ENCODE measurements at places on chromosomes 3 and 15.

DNA sequence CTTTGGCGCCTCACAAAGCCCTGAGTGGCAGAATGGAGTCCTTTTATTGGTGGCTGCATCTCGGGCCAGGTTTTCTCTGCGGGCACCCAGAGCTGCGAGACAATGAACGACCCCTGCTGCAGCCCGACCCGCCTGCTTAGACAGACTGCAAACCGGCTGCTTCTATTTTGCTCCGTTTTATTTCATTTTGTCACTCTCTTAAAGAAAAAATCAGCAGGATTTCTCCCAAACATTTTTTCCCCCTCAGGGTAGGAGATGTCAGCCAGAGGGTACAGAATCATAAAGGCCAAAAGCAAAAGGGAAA, 64.8 kb downstream of the OXNAD1 start:
- no peak for DNase-seq
- H3K4me1 ChIP-seq: peaks cover 2% of the 10 kb centered on the region
- no peak overlapping the region for H3K4me3 ChIP-seq
- H3K27ac ChIP-seq: no peak overlapping the region
- H3K36me3 ChIP-seq: no peaks in the 10 kb centered on the region

DNA sequence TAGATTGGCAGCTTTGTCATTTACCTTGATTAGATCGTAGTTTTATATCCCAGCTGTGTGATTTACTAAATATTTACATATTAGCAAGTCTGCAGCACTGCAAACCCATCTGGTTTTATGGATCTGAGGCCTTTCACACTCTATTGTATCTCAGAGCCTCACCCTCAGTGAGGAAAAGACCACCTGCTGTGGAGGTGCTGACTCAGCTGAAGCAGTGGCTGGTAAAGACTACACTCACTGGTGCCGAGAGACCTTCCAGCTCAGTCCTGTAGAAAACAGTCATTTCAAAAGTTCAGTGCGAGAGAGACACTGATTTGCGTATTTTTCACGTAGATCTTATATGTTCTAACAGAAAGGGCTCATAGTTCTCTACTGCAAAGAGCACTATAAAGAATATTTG, 307.8 kb upstream of the TPM1 start:
- no peak overlapping the region for H3K4me3 ChIP-seq
- H3K4me1 ChIP-seq: no peaks in the 10 kb centered on the region
- peaks cover 29% of the 10 kb centered on the region for H3K36me3 ChIP-seq
- H3K27ac ChIP-seq: no peak overlapping the region

- H3K36me3 ChIP-seq: no peaks in the 10 kb centered on the region
- DNase-seq: no peak
- H3K27me3 ChIP-seq: no peaks in the 10 kb centered on the region
- no peak overlapping the region for H3K27ac ChIP-seq
Observed at GRCh38 chr3:196517919-196518318, 2.8 kb upstream of the SMCO1 start.

DNA sequence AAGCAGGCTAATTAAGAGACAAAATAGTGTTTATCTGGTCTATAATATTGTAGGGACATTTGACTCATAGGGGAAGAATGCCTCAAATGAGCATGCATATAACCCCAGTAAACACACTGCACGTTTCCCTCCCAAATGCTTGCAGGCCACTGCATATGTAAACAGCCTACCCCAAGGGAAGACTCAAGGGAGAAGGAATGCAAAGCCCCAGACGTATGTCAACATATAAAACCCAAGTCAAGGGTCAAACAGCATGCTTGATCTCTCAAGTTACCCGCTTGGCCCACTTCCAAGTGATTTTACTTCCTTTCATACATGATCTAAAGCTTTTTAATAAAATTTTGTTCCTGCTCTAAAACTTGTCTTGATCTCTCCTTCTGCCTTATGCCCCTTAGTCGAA, 1090.0 kb downstream of the OTOL1 start:
- H3K4me3 ChIP-seq: no peak overlapping the region
- no peaks in the 10 kb centered on the region for H3K4me1 ChIP-seq
- no peaks in the 10 kb centered on the region for H3K36me3 ChIP-seq
- H3K27ac ChIP-seq: no peak overlapping the region

GRCh38 chr15:63809452-63809851, 24.3 kb downstream of the HERC1 start:
- H3K36me3 ChIP-seq: no peaks in the 10 kb centered on the region
- H3K27ac ChIP-seq: peak overlapping the region; percentile 9
- no peaks in the 10 kb centered on the region for H3K27me3 ChIP-seq
- DNase-seq: no peak
- H3K4me1 ChIP-seq: no peaks in the 10 kb centered on the region
- H3K4me3 ChIP-seq: no peak overlapping the region

GRCh38 chr15:76996526-76997401, 1.8 kb downstream of the PSTPIP1 start:
- H3K4me3 ChIP-seq: peak overlapping the region; percentile 37
- H3K27me3 ChIP-seq: no peaks in the 10 kb centered on the region
- H3K27ac ChIP-seq: no peak overlapping the region
- peak; percentile 65 for DNase-seq

DNA sequence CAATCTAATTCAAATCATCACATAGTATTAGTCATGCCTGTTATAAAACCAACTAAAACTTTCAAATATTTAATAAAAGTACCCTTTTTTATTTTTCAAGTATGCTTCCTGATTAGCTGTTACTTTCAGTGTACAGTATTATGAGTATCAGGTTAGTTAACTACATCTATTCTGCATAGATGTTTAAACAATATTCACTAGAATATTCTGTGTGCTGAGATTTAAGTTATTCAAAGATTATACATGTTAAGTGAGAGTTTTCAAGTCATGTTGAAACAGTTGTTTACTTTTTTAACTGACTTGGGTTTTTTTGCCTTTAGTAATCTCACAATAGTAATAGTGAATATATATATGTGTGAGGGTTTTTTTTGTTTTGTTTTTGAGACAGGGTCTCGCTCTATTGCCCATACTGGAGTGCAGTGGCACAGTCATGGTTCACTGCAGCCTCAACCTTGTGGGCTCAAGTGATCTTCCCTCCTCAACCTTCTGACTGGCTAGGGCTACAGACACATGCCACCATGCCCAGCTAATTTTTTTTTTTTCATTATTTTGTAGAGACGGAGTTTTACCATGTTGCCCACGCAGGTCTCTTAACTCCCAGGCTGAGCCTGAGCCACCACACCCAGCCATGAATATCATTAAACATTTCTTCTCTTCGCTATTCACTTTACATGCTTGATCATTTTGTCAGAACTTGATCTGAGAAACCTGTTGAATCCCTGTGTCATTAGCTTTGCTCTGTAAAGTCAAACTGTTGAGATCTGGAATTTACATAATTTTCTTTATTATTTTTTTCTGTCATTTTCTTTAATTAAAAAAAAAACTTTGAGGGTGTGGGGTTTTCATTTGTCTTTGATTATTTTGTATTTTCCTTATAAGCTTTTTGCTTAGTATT, 286.2 kb upstream of the UBE2E1 start:
- DNase-seq: no peak
- no peak overlapping the region for H3K27ac ChIP-seq
